ENCODE measurements at places on chromosomes 5 and 9.

DNA sequence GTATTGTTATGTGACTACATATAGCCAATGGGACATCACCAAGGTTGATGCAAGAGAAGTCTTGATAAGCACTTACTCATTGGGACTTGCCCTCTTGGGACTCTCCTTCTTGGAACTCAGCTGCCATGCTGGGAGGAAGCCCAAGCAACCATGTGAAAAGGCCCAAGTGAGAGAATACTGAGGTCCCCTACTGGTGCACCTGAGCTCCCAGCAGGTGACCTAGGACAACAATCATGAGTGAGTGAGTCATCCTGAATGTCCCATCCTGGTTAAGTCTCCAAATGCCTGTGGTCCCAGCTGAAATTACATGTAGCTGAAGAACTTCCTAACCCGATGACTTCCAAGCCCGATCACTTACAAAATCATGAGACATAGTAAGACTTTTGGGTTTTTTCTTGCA is 260.7 kb downstream of the ICE1 start:
- DNase-seq = no peak

DNA sequence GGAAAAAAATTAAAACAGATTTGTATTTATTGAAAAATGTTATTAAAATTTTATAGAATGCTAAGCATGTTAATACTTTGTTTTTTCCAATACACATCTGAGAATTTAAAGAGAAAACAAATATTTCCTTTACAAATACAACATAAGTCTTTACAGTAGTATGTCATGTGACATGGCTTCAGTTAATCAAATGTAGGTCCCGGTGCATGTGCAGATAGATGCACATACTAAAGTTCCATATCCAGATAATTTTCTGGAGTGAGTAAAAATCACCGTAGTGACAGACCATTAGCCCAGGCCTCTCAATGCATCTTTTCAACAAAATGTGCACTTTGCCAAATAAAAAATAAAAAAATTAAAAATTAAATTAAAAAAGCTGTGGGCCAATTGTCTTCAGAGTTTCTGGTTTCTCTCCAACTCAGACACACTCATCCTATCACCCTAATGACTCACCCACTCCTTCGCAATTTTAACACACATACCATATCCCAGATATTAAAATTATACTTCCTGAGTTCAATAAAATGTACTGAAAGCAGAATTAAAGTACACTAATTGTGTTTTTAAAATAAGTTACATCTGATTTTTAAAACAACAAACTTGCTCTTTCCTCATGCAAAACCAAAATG is 508.1 kb downstream of the NR2F1-AS1 start:
- no peak for DNase-seq

DNA sequence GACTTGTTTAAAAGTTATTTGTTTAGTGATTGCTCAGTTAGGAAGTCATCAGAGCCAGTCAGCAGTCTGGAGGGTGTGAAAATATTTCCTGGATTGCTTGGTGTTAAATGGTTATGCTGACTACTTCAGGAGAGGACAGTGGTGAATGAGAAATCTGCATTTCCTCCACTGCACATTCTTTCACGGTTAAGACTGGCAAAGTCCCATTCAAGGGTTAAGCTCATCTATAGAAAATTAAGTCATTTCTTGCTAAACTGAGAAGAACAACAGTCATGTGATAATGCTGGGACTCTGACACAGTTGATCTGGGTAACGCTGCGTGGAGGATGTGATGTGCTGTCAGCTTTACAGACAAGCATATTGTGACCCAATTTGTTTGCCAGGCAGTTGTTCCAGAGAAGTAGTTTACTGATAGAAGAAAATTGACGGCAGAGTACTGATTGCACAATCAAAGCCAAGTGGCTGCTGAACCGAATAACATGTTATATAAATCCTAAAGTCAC is 80.4 kb downstream of the GRAMD2B start:
- DNase-seq = peak; percentile 35

- DNase-seq = no peak
Measured at GRCh38 chr5:169248550-169248949, 52.4 kb downstream of the SLIT3 start.

DNA sequence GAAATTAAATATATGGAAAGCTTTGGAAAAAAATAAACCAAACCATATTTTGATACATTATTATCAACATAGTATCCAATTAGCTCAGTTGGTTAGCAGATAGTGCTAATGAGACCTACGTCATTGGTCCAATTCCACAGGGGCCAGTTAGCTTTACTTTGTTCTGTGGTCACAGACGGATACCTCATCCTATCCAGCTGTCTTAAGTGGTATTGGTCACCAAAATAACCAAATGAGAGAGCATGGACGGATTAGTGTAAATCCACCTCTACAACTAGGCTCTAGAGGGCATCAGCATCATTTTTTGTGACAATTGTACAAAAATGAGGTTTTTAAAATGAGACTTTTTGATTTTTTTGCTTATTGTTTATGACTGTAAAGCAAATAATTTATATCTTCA is 364.2 kb downstream of the KIAA0825 start:
- DNase-seq = no peak

DNA sequence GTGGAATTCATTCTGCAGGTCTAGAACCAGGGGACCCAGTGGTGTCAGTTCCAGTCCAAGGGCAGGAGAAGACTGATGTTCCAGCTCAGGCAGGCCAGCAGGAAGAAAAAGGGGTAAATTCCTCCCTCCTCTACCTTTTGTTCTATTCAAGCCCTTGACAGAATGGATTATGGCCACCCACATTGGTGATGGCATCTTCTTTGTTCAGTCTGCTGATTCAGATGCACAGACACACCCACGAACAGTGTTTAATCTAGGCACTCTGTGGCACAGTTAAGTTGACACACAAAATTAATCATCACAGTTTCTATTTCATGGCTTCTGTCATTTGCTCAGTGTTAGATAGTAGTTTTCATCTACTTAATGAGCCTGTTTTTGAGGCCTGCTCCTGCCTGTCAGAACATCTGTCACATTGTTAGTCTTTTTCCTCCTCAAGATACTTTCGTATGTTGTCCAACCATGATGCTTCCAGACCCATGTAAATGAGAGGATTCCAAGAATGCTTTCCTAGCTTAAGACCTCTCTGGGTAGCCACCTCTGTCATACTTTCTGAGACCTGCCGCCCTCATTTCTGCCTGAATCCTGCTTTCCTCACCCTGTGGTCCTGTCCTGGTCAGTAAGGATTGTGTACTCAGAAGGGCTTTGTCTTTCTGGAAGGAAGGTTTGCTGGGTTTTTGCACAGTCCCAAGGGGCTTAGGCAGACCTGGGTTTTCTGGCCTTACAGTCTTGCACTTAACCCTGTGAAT is 72.5 kb downstream of the SPIN1 start:
- peak; percentile 43 for DNase-seq

- DNase-seq = no peak
Measured at GRCh38 chr5:135053278-135053677, 19.2 kb upstream of the PITX1 start.

GRCh38 chr9:34600908-34601307 is 11.0 kb downstream of the RPP25L start:
- DNase-seq = no peak

- no peak for DNase-seq
Measured at GRCh38 chr5:173697931-173698579, 81.6 kb upstream of the BOD1 start.

- DNase-seq = no peak
Measured at GRCh38 chr5:39815711-39816110, 390.9 kb upstream of the DAB2 start.

DNA sequence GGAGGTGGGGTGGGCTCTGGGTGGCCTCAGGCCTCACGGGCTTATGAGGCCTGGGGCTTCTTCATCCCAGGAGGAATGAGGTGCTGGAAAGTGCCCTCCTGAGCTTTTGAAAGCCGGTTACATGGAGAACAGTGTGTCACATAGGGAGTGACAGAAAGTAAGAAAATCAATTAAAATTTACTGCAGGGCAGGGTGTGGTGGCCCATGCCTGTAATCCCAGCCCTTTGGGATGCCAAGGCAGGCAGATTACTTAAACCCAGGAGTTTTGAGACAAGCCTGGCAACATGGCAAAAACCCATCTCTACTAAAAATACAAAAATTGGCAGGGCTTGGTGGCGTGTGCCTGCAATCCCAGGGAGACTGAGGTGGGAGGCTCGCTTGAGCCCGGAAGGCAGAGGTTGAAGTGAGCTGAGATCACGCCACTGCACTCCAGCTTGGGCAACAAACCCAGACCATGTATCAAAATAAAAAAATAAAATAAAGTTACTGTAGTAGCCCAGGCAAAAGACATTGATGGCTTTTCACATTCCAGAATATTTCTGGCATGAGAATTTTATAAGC is 125.8 kb upstream of the DAPK1 start:
- no peak for DNase-seq

DNA sequence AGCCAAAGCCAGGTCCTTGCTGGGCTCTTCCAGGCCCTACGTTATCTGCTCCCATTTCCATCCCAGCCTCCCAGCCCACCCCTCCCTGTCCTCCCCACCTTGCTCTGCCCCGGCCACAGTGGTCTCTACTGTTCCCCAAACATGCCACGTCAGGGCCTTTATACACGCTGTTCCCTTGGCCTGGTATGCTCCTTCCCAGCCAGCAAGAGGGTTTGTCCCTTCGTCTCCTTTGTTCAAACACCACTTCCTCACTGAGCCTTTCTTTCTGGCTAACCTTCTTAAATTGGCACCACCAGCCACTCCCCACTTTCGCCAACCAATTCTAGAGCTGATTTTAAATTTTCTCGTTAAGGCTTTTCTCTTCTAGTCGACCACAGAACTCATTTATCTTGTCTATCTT is 9.8 kb downstream of the SH2D3C start:
- DNase-seq = no peak

DNA sequence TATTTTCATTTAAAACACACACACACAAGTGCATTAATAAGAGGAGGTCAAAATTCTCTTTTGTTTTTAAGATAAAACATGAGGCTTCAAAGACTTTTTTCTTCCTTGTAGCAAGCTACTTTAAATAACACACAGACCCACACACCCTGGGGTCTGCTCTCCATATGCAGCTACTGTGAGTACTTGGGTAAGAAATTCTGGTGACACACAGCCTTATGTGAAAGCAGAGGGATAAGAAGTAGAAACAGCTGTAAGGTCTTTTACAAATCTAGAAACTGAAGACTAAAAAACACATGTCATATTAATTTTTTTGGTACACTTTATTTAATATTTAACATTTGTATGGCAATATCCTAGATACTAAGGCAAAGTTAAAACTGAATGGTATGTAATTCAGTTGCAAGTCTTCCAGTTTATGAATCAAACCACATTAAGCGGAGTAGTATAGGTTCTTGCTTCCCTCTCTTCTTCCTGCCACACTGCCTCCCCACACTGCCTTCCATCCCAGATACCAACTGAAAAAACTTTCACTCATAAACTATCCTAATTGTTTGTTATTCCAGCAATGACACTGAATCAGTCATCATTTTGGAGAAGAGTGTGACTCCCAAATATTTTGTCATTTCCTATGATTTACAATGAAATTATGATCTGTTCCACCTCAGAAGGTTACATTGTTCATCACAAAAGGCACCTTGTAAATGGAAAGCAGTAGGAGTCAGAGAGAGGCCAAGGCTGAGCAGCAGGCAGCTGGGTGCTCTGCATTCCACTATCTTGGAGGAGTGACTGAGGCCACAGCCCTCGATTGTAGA is 92.0 kb downstream of the PLCXD3 start:
- no peak for DNase-seq

DNA sequence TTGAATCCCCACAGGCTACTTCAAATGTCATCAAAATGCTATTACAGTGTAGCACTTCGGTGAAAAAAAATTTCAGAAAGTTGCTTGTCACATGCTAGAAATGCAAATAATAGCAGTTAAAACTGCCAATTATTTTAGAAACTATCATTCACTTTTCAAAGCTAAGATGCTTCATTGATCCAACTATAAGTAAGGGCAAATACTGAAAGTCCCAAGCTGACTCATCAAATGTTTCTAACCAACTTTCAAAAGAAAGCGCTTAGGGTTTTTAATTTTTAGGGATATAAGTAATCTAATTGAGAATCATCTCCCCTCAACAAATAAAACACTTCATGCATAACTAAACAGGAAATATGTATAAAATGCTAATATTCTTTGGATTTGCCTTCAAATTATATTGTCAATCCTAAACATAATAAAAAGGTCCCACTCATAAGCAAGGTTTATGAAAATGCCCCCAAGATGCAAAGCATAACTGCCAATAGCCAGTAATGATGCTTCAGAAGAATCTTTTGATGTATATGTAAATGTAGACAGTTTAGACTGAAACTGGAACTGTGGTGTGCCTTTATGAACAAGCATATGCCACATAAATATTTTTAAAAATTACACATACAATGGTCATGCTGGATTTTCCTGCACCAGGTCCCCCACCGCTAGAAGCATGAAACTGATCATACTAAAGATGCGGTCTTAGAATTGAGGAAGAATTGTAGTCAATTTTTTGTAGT is 12.2 kb downstream of the ACTL7A start:
- no peak for DNase-seq

DNA sequence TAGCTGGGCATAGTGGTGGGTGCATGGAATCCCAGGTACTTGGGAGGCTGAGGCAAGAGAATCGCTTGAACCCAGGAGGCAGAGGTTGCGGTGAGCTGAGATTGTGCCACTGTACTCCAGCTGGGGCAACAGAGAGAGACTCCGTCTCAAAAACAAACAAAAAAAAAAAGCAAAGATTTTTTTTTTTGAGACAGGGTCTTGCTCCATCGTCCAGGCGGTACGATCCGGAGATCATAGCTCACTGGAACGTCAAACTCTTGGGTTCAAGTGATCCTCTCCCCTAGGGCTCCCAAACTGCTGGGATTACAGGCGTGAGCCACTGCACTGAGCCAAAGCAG is 37.6 kb downstream of the ABCA1 start:
- no peak for DNase-seq

GRCh38 chr5:145697251-145697990 is 137.7 kb downstream of the PRELID2 start:
- peak; percentile 46 for DNase-seq

DNA sequence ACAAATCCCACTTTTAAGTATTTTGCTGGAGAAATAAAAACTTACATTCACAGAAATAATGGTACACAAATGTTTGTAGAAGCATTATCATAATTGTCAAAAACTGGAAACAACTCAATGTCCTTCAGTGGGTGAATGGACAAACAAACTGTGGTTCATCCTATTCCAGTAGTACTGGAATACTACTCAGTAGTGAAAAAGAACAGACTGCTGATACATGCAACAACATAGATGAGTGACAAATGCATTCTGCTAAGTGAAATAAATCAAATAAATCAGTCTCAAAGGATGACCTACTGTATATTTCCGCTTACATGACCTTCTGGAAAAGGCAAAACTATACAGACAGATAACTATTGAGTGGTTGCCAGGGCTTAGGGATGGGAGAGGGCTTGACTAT is 114.1 kb downstream of the ANKRD55 start:
- no peak for DNase-seq

GRCh38 chr9:126226991-126227936 is 99.4 kb upstream of the MVB12B start:
- DNase-seq = no peak

DNA sequence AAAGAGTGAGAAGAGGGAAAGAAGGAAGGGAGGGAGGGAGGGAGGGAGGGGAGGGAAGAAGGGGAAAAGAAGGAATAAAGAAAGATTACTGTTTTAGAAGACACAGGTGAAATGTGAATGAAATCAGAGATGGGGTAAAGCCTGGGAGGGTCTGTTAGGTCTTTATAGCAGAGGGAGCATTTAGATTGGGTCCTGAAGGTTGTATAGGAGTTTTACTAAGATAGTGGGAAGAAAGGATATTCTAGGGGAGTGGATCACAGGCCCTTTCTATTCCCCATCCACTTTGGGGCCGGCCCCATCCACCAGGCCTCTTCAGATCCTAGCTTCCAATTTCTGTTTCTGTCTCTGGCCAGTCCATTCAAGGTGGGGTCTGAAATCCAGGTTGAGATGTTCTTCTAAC is 35.5 kb downstream of the C9orf50 start:
- DNase-seq = no peak
